ENCODE measurements at places on chromosomes 13 and 19.

- no peak for DNase-seq
Measured at GRCh38 chr19:10737722-10738121, 19.8 kb downstream of the DNM2 start.

GRCh38 chr19:32877977-32878745 is 8.6 kb upstream of the SLC7A9 start:
- no peak for DNase-seq

DNA sequence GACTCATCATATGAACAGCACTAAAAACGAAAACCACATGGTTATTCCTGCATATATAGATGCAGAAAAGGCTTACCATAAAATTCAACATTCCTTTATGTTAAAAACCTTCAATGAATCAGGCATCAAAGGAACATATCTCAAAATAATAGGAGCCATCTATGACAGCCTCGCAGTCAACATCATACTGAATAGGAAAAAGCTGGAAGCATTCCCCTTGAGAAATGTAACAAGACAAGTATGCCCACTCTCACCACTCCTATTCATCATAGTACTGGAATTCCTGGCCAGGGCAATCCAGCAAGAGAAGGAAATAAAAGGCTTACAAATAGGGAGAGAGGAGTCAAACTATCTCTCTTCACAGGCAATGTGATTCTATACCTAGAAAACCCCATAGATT is 179.6 kb upstream of the HTR2A start:
- no peak for DNase-seq

DNA sequence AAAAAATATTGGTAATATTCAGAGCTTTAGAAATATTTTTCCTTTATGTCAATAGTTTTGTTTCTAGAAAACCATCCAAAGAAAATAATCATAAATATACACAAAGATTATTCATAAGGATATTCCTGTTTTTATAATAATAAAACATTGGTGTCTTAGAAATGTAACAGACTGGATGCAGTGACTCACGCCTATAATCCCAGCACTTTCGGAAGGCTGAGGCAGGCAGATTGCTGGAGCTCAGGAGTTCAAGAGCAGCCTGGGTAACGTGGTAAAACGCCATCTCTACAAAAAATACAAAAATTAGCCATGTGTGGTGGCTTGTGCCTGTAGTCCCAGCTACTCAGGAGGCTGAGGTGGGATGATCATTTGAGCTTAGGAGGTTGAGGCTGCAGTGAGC is 106.8 kb downstream of the DHRS12 start:
- DNase-seq: no peak

GRCh38 chr19:10374931-10375330 is 5.4 kb downstream of the TYK2 start:
- no peak for DNase-seq

GRCh38 chr19:2627855-2628254 is 74.6 kb downstream of the GNG7 start:
- no peak for DNase-seq

DNA sequence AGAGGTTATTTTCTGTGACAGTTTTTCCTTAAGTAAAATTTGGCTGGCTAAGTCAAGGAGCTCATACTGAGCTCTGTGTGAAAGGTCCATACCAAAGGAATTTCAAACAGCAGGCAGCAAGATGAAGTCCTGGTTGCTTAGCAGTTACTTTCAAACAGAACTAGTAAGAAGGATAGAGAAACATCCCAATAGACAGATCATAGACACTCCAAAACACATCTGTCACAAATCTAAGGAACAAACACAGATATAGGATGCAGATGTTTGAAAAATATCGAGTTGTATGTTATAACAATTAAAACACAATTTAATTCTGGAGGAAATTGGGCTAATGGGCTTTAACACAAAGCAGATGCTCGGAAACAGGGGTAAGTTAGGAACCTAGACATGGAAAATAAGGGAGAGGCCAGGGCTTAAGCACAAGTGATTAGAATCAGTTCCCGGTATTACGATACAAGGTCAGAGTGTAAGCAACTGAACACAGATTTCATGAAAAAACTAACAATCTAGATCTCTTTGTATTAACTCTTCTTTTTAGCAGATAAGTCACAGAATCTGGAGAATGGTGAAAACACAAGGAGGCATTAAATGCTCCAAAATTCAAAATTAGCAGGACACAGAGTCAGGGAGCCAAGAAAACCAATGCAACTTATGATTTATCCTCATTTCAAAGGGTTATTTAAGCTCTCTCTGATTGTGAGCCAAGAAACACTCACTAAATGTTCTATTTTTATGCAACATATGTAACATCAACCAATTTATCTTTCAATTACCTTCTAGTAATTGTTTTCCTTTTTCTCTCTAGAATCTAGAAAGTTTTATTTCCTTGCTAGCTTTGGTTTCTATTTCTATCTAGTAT is 1992.9 kb upstream of the PCDH20 start:
- no peak for DNase-seq

GRCh38 chr19:54035215-54036178 is 28.2 kb downstream of the VSTM1 start:
- no peak for DNase-seq

DNA sequence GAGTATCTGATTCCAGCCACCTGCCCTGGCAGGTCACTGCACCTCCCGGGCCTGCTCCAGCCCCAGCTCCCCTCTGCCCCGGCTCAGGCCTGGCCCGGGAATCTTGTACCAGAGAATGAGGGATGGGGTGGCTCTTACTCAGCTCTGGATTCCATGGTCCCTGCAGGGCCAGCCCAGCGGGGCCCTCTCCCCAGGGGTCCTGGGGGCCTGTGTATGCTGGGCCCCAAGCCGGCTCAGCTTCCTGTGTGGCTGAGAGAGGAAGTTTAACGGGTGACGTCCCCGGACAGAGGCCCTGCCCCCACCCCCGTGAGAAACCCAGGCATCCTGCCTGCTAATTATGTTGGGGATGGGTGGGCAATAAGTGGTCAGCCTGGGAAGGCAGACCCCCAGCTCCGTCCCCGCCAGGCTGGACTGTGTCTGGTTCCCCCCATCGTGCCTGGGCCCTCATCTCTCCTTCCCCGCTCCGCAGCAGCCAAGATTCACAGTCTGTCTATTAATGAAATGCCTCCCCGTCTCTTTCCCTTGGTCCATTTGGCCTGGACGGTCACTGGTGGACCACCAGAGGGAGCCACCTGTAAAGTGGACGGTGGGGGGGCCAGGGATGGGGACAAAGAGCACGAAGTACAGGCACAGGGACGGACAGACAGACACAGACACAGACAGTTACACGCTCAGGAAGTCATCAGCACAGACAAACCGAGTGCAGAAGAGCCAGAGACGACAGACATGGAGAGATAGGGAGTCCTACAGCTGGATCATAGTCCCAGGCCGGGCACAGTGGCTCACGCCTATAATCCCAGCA is at the start of gene DENND1C:
Gene DENND1C, minus strand, starts transcription at position 247 of the 802 bp plus-strand sequence. Its CDS starts 92 bp downstream, at position 155.
- no peak for DNase-seq

DNA sequence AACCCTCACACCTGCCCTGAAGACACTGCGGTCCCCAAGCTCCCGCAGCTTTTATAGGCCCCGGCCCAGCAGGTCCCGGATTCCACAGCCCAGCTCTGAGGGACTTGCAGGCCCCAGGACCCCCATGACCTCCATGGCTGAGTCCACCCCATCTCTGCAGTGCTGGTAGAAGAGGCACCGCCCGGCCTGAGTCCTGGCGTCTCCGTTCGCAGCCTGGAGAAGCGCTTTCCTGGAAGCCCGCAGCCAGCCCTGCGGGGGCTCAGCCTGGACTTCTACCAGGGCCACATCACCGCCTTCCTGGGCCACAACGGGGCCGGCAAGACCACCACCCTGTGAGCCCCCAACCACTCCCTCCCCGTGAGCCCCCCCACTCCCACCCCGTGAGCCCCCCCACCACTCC is 9.2 kb downstream of the ABCA7 start:
- DNase-seq: no peak

- DNase-seq: no peak
Measured at GRCh38 chr13:57996717-57997116, 365.2 kb downstream of the PCDH17 start.

GRCh38 chr19:46404753-46405468 is 8.5 kb downstream of the CCDC8 start:
- no peak for DNase-seq

- no peak for DNase-seq
Measured at GRCh38 chr19:35856546-35857149, at the start of gene KIRREL2. TSS of gene KIRREL2 (plus strand) at chr19:35856911. CDS start at chr19:35857120, 209 bp downstream.

- DNase-seq: no peak
Measured at GRCh38 chr19:28386066-28386465, 826.9 kb downstream of the UQCRFS1 start.

DNA sequence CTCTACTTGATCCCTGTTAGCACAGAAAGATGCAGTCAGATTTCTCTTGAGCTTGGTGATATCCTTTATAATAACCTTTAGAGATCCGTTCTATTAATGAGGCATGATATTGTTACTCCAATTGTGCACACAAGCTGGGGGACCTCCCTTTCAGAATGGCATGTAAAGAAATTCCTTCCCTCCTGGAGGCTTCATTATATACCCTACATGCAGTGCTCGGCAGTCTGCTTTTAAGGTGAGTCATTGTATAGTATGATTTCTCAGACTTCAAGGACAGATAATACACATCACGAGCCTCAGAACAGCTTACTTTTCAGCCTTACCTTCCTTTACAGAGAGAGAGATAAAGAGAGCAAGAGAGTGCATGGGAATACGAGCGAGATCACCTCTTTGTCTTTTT is 261.3 kb downstream of the ATP8A2 start:
- DNase-seq: no peak

DNA sequence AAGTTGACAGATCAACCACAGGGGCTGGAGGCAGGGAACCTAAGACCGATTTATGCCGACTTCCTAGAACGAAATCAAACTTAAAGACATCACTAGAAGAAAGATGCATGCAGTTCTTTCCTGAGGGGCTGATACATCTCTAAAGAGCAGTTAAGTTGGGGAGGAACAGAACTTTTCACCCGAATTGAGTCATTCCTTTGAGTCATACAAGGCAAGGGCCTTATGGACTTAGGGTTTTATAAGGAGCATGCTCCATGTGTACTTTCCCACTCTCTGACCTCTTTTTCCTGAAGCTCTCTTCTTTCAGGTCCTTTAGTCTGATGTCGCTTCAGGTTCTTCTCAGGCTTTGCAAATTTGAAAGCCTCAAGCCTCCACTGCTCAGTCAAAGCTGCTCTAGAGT is 7.9 kb upstream of the FBXL3 start:
- DNase-seq: no peak

GRCh38 chr13:99636728-99637353 is 135.6 kb downstream of the TM9SF2 start:
- DNase-seq: no peak

GRCh38 chr13:98267080-98267912 is 90.2 kb upstream of the RNF113B start:
- DNase-seq: no peak

GRCh38 chr13:79457390-79457789 is 23.6 kb upstream of the NDFIP2 start:
- no peak for DNase-seq

Data from NCI-H1417 treated with DMSO at 0.1 percent for 48 hours (cell line).